ENCODE measurements at places on chromosomes 13 and 19.

GRCh38 chr19:13118424-13119193 is 545 bp downstream of the NACC1 start:
- no peak for DNase-seq

- DNase-seq, result no peak
These were observed 10.8 kb upstream of the TDRD3 start for GRCh38 chr13:60386250-60386649.

- no peak for DNase-seq
These were observed 5.3 kb upstream of the F2RL3 start for GRCh38 chr19:16883522-16883921.

DNA sequence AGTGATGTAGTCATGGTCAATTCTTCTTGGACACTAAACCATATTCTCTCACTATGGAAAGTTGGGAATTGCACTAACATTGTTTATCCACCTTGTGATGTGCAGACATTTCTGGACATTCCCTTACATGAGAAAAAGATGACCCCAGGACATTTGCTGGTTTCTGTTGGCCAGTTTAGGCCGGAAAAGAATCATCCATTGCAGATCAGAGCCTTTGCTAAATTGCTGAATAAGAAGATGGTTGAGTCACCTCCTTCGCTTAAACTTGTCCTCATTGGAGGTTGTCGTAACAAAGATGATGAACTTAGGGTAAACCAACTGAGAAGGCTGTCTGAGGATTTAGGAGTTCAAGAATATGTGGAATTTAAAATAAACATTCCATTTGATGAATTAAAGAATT is at the start of gene UTP14C:
Gene UTP14C (plus strand): TSS at position 211 of the 400 bp plus-strand sequence. CDS start 4,114 bp downstream, outside the sequence.
- no peak for DNase-seq

DNA sequence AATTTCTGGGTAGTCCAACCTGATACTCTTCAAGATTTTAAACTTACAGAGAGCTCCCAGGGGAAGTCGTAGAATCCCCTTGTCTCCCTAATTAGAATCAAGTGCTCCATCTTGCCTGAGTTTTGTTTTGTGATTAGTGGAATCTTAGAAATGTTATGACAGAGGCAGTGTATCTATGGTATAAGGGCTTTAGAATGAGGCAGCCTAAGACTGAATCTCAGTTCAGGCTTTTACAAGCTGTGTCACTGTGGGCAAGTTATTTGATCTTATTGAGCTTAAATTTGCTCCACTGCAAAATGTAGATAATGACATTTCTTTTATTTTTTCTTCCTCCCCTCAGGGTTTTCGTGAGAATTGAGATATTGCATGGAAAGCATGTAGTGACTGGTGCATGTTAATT is 215.5 kb downstream of the POSTN start:
- no peak for DNase-seq

DNA sequence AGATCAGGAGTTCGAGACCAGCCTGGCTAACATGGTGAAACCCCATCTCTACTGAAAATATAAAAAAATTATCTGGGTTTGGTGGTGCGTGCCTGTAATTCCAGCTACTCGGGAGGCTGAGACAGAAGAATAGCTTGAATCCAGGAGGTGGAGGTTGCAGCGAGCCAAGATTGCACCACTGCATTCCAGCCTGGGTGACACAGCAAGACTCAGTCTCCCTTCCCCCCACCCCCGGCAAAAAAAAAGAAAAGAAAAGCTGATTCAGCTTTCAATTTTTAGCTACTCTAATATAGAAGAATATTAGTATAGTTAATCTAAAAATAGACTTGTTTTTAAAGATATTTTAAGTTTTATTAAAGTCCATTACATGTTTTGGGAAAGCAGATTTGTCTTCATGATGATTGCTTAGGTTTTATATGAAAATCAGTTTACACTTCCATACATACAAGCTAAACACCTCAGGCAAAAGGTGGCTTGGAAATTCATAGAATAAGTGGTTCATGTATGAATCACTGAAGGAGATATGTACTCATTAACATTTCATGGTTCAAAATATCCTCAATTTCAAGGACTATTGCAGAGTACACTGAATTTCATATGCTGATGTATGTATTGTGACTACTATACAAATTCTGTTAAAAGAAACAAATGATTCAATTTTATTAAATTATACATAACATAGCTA is 165.2 kb downstream of the TDRD3 start:
- DNase-seq, result no peak

DNA sequence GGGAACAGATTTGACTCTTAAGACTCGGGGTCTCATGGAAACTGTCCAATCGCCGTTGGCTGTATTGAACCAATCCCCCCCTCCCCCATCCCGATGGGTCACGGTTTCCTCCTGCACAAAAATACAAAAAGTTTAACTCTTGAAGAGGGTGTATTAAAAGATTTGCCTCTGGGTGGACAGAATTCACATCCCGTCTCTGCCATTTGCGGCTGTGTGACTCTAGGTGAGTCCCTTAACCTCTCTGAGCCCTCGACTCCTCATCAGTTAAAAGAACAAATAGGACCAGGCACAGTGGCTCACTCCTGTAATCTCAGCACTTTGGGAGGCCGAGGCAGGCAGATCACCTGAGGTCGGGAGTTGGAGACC is 31.3 kb upstream of the FEM1A start:
- no peak for DNase-seq

DNA sequence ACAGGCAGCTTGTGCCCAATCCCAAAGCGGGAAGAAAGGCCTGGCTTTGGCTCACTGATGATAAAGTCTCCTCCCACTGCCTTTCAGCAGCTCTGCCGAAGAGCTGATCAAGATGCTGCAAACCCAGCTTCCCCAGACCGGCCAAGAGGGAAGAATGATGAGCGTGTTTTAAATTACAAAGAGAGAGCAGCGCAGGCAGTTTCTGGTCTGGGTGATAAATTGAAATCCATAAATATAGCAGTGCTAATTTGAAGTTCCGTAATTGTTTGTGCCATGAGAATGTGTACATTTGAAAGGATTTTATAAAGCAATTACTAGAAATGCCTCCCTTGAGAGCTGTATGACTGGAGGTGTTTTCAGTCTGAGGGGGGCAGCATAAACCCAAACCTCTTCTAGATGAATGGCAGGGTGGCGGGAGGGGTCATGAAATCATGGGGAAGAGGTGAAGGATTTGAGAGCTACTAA is 171.8 kb downstream of the STK24 start:
- no peak for DNase-seq
